ENCODE measurements at places on chromosomes 3 and 15.

DNA sequence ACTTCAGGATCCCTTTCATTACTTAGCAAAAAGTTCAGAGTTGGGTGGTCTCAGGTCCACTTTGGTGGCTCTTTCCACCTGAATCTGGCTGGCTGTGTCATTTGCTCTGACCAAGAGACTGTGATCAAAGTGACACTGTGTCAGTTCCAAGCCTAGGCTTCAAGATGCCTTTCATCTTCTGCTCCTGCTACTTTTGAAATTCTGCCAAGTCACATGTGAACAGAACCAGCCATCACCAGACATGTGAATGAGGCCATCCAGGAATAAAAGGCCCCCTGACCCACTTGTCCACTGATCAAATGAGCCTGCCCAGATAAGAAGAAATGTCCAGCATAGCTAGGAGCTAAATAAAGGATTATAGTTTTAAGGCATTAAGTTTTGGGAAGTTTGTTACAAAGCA is 132.2 kb downstream of the OSBPL10 start:
- no peak for DNase-seq

- no peak for DNase-seq
Observed at GRCh38 chr3:119990888-119991287, 103.4 kb downstream of the GSK3B start.

- DNase-seq, result no peak
Observed at GRCh38 chr3:66113542-66113941, 74.8 kb upstream of the MAGI1 start.

- peak; percentile 16 for DNase-seq
Observed at GRCh38 chr3:156816091-156816793, 9.9 kb upstream of the LEKR1 start.

GRCh38 chr3:42369832-42370231 is 40.6 kb downstream of the LYZL4 start:
- no peak for DNase-seq

DNA sequence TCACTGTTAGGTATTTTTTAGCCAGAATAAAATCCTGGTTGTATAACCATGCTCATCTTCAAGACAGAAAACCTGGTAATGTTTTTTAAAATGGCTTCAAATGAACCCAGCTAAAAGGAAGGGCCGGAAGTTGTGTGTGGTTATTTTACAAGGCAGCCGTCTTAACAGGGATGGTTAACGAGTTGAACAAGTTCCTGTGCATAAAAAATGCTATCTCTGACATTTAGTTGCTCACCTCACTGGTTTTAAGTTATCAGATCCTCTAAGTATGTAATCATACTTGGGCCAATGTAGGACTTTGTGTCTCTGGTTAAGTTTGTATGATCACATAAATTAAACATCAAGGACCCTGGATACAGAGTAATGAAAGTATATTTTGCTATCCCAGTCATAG is 2.1 kb downstream of the ATP11B start:
- DNase-seq, result no peak

DNA sequence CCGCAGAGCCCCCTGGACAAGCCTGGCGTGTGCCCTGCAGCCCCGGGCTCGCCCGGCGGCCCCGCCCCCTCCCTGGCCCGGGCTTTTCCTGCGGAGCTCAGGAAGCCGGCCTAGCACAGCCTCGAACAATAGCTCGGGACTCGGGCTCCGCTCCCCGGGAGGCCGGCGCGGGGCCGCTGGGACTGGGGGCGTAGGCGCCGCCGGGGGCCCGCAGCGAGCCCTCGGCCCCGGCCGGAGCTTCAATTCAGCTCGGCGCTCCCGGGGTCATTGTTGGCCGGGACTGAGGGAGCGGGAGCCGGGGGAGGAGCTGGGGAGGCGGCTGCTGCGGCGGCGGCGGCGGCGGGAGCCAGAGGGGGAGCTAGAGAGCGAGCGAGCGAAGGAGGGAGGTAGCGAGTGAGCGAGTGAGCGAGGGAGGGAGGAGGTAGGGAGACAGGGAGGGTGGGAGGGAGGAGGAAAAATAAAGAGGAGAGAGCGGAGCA is 41.0 kb upstream of the ROPN1 start:
- DNase-seq, result peak; percentile 79

DNA sequence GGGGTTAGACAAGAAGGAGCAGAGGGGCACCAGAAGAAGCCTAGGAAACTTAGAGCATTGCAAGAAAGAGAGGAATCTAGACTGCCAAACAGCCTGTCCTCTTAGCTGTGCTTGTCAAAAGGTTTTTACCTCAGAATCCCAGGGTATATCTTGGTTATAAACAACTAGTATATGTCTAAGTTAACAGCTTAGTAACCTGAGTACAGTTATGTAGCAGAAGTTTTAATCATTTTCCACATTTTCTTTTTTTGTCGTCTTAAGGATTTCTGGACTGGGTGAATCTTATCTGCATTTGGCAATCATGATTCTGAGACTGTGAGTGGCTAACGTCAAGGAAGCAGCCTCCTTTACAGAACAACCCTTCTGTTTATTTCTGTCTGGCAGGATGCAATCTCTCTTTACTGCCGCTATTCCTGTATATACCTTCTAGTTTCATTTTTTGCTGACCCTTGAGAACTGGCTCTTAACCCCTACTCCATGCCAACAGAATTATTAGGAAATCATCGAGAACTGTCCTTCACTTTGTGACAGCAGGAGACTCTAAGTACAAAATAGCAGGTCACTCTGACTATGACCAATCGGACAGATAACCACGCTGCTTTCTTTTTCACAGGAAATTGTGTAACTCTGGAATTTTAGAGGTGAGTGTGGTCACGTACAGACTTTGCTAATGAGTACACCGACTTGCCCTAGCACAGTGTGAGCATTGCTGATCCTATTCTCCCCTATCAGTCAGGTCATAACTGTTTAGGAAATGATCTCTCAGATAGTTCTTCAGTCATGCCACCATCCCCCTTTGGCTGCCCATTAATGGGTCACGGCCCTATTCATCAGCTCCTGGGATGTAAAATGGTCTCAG is 3.3 kb upstream of the CP start:
- no peak for DNase-seq

DNA sequence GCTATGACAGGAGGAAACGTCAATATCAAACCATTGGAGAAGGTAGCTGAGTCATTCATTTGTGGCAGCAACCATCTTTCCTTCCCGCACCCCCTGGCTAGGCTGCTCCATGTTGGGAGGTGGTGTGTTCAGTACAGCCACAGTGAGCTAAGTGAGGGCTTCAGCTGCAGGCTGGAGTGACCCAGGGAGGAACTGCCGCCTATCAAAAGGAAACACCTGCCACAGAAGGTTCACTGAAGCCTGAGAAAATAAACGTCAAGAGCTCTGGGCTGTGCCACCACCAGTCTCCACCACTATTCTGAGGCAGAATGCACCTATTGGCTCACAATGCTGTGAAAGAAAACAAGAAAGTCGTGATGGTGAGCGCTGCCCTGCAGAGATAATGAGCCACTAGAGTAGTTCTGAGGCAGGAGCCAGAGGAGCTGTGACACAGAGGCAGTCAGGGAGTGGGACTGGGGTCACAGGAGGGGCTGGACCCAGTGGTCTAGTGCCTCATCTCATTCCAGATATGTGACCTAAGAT is 34.8 kb upstream of the CD47 start:
- peak; percentile 76 for DNase-seq

DNA sequence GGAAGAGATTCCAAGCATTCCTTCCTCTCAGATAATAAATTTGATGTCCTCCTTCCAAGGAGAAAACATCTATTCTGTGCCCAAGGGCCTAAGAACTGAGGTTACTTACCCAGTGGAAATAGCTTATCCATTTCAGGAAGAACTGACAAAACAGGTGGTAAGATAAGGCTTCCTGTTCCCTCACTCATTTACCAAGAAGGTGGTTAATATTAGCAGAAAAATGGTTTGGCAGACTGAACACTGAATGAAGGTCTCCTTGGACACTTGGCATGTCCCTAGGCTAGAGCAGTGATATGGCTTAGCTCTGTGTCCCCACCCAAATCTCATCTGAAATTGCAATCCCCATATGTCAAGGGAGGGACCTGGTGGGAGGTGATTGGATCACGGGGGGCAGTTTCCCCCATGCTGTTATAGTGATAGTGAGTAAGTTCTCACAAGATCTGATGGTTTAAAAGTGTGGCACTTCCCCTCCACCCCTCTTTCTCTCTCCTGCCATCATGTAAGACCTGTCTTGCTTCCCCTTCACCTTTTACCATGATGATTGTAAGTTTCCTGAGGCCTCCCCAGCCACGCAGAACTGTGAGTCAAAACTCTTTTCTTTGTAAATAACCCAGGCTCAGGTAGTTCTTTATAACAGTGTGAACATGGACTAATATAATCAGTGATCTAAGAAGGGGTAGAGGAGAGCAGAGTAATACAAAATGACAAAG is 127.4 kb downstream of the ST8SIA2 start:
- no peak for DNase-seq

DNA sequence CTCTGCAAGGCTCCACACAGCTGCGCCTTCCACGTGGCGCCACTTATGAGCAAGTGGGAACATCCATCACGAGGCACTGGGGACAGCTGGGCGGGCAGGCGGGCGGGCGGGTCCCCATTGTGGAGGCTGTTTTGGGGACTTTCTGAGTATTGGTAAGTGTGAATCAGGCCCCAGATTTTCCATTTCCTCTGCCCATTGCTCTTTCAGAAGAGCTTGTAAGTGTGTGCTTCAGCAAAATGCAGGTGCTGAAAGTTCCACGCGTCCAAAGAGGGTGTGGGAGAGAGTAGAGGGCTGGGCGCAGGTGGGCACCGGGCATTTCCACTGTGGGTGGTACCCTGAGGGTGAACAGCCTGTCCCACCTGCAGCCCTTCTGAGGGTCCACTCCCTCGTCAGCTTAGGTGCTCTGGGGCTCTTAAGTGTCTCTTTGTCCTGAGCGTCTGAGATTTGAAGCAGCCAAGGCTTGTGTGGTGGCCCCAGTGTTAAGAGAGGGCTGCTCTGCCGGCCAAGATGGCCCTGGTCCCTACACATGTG is 177.1 kb downstream of the RPLP1 start:
- DNase-seq, result no peak

GRCh38 chr3:177960014-177960413 is 576.2 kb upstream of the KCNMB2 start:
- no peak for DNase-seq

DNA sequence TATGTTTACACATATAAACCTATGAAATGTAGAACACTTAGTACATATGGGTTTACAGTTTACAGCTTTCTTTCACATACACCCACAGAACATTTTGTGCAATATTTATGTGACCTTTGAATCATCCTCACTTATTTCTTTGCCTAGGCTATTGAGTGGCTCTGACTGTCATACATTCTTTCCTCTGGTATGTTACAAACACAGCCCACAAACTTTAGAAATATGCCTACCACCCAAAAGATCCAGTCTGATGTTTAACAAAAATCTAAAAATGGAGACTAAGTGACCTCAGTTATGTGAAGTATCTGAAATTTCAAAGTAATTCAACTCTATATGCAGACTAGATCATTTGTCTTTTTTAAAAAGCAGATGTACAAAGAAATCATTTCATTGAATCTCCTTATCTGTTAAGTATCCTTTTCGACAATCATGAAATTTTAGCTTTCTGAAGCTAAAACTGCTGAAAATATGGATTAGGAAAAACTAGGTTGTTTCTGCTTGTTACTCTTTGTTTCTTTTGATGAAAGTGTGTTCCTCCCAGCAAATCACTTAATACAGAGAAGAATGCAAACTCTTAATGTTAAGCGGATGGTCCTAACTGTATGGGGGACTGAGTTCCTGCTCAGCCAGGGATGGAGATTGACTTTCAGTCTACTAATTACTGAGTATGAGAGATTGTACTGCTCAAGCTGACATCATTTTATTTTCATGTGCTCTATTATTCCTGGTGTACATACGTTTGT is 27.7 kb downstream of the CCDC54 start:
- no peak for DNase-seq

- DNase-seq, result no peak
Observed at GRCh38 chr3:103629391-103629790, 1194.6 kb downstream of the ZPLD1 start.

DNA sequence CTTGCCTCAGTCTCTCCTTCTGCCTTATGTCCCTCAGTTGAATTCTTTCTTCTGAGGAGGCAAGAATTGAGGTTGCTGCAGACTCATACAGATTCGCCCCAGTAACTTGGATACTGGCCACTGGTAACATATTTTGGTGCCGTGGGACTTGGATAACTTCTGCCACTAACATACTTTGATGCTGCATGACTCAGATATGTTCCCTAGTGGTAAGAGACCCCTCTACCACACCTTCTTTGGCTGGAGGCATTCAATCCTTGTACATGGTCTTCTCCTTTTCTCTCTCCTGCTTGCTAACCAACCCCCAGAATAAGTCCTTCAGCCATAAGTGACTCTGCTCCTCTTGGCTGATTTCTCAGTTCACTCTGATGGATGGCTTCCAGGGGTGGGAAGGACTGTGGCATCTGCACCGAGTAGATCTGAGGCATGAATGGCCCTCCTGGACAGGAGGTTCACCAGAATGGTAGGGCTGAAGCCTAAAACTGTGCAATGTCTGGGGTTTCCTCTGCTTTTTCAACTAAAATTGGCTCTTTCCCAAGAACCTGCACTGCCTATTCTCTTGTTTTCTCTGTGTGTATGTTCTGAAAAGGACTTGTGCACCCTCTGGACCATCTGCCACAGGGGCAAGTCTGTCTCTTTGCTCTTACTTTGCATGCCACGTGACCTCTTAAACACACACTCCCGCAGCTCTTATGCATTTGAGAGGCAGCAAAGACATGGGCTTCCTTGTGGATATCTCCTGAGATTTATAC is 55.5 kb upstream of the FSTL1 start:
- DNase-seq, result no peak

DNA sequence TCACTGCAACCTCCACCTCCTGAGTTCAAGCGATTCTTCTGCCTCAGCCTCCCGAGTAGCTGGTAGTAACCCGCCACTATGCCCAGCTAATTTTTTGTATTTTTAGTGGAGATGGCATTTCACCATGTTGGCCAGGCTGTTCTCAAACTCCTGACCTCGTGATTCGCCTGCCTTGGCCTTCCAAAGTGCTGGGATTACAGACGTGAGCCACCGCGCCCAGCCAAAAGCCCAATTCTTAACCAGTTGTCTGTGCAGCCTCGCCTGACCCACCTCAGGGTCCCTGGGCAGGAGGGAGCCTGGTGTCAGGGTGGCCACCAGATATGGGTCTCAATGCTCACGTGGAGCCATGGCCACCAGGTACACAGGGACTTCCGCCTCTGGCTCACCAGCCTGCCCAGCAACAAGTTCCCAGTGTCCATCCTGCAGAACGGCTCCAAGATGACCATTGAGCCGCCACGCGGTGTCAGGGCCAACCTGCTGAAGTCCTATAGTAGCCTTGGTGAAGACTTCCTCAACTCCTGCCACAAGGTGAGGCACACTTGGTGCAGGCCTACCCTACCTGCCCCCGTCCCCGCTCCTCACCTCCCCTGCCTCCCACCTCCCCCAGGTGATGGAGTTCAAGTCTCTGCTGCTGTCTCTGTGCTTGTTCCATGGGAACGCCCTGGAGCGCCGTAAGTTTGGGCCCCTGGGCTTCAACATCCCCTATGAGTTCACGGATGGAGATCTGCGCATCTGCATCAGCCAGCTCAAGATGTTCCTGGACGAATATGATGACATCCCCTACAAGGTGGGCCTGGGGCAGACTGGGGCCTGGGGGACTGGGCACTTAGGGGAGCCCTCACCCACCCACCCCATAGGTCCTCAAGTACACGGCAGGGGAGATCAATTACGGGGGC is 48.6 kb downstream of the SEMA3G start:
- no peak for DNase-seq

- no peak for DNase-seq
Observed at GRCh38 chr3:33889394-33890039, 91.1 kb downstream of the PDCD6IP start.

GRCh38 chr3:38647217-38647970 is 2.1 kb downstream of the SCN5A start:
- no peak for DNase-seq
